ENCODE measurements at places on chromosomes 11 and 22.
A peak's percentile ranks its signal among the peaks of the same experiment; 100 is the strongest.

DNA sequence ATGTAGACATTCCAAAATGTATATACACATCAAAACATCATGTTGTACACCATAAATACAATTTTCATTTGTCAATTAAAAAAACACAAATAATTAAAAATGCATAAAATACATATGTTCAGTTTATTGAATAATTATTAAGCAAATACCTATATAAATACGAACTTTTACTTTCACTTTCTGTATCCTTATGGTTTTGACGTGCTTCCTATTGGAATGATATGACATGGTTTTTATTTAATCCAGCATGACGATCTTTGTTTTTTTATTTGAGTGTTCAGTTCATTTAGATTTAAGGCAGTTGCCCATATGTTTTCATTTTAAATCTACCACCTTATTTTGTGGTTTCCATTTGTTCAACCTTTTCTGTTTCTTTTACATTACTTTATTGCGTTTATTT is 198.3 kb upstream of the PLET1 start:
- H3K36me3 ChIP-seq = no peaks in the 10 kb centered on the region
- H3K27ac ChIP-seq = no peak overlapping the region
- H3K4me1 ChIP-seq = no peaks in the 10 kb centered on the region
- DNase-seq = no peak
- H3K27me3 ChIP-seq = no peaks in the 10 kb centered on the region
- H3K4me3 ChIP-seq = no peak overlapping the region

DNA sequence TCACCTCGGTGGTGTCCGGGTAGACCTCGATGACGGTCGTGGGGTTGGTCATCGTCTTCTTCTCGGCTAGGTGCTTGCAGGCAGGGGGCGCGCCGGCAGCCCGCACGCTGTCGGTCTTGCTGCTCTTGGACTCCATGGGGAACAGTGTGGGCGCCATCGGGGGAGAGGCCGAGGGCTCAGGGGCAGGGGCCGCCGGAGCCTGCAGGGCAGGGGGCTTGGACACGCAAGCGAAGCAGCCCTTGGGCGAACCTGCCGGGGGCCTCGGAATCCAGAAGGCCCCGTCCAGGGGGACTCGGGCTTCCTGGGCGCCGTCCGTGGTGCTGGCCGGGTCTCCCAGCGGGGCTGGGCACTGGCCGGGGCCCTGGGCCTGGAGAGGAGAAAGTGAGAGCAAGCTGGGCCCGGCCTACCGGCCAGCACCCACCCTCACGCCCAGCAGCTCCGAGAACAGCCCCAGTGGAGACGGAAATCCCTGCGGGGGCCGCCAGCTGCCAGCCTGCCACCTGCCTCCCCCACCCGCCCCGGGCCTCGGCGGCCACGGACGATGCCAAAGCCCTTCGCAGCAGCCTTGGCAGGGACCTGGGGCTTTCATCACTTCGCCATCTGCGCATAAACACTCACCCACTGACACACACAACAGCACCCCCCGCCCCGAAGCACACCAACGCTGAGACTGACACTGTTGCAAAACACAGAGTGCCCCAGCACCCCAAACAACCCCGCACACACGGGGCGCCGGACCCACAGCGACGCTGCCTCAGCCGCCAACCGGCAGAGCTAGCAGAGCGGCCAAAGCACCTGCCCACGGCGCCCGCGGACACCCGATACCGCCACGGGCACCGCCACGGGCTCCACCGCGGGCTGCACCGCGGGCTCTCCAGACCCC is 2.4 kb downstream of the IFITM10 start:
- no peak overlapping the region for H3K4me3 ChIP-seq
- no peak for DNase-seq
- peaks cover 27% of the 10 kb centered on the region for H3K4me1 ChIP-seq
- H3K27me3 ChIP-seq = peaks cover 32% of the 10 kb centered on the region
- H3K27ac ChIP-seq = no peak overlapping the region

- no peak overlapping the region for H3K4me3 ChIP-seq
- H3K27ac ChIP-seq = no peak overlapping the region
- peaks cover 67% of the 10 kb centered on the region for H3K36me3 ChIP-seq
- H3K4me1 ChIP-seq = no peaks in the 10 kb centered on the region
- DNase-seq = no peak
Measured at GRCh38 chr11:129881570-129882170, 13.7 kb downstream of the NFRKB start.

GRCh38 chr11:67027943-67028542 is 5.1 kb downstream of the SYT12 start:
- H3K4me3 ChIP-seq = no peak overlapping the region
- H3K27me3 ChIP-seq = peaks cover 90% of the 10 kb centered on the region
- DNase-seq = no peak
- H3K27ac ChIP-seq = no peak overlapping the region

GRCh38 chr11:103536335-103536722 is 427.1 kb downstream of the DYNC2H1 start:
- H3K4me1 ChIP-seq = no peaks in the 10 kb centered on the region
- H3K4me3 ChIP-seq = no peak overlapping the region
- H3K36me3 ChIP-seq = no peaks in the 10 kb centered on the region
- H3K27me3 ChIP-seq = peaks cover 3% of the 10 kb centered on the region
- H3K27ac ChIP-seq = no peak overlapping the region
- DNase-seq = no peak

GRCh38 chr11:19163617-19164016 is 38.2 kb downstream of the CSRP3 start:
- no peak overlapping the region for H3K27ac ChIP-seq
- H3K27me3 ChIP-seq = no peaks in the 10 kb centered on the region
- peaks cover 49% of the 10 kb centered on the region for H3K36me3 ChIP-seq
- no peak overlapping the region for H3K4me3 ChIP-seq

GRCh38 chr11:64117763-64118459 is 48.0 kb downstream of the MACROD1 start:
- H3K4me1 ChIP-seq = no peaks in the 10 kb centered on the region
- no peak overlapping the region for H3K27ac ChIP-seq
- DNase-seq = no peak
- no peaks in the 10 kb centered on the region for H3K27me3 ChIP-seq
- H3K36me3 ChIP-seq = peaks cover 3% of the 10 kb centered on the region
- no peak overlapping the region for H3K4me3 ChIP-seq

DNA sequence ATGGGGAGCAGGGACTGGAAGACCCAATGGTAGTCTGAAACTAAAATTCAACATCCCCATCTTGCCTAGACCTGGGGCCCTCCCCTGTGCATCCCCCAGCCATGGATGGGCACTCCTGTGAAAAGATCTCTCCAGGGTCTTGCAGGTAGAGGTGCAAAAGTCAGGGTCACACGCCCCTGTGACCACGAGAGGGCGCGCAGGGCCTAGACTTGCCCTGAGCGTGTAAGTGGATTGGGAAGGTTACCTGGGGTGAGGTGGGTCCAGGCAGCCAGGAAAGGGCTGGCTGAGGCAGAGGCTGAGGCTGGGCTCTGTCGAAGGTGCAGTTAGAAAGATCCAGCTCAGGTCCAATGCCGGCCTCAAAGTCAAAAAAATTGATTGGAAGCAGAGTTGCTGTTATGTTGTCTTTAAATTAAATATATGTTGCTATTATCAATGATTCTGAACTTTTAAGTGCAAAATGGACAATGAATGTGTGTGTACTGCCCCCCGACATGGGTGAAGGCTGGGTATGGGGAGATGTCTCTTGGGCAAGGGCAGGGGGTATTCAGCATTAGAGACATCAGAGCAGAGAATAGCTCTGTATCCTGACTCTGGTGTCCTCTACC is 4.8 kb upstream of the POU2F3 start:
- peaks cover 55% of the 10 kb centered on the region for H3K27me3 ChIP-seq
- H3K4me3 ChIP-seq = no peak overlapping the region
- peak overlapping the region; percentile 2 for H3K27ac ChIP-seq
- peak; percentile 47 for DNase-seq
- H3K36me3 ChIP-seq = no peaks in the 10 kb centered on the region

DNA sequence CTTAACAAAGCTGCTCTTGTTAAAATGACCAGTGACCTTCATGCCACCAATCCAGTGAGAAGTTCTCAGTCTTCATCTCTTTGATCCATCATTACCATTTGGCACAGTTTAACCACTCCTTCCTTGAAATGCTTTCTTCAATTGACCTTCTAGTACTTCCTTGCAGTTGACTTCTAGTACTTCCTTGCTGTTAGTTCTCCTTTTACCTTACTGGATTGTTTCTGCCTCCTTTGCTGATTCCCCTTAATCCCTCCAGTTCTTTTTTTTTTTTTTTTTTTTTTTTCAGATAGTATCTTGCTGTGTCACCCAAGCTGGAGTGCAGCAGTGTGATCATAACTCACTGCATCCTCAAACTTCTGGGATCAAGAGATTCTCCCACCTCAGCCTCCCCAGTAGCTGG is 66.0 kb upstream of the HORMAD2 start:
- no peaks in the 10 kb centered on the region for H3K27me3 ChIP-seq
- DNase-seq = no peak
- no peak overlapping the region for H3K4me3 ChIP-seq

DNA sequence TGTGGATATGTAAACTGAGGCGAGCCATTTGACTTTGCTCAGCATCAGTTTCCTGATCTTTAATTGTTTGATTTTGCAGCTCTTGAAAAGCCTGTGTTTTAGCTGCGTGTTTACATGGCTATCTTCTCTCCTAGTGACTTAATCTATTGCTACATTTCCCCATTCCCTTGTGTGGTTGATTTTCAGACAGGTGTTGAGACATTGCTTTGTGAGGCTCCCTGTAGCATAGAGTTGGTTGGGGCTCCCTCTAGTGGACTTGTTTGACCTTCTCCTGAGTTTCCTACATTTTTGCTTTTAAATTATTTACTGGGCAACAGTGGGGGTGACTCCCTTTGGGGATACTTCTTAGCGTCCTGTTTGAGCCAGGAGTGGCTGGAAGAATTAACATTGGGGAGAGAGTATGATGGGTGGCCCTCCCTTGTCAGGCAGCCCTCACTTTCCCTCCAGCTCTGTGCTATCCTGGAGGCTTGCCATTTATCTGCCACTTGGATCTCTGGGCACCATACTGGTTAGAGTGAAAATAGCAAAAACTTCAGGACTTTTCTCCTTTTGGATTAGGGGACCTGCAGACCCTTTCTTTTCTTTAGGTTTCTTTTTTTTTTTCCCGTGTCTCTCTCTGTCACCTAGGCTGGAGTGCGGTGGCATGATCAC is 9.2 kb upstream of the CBL start:
- H3K36me3 ChIP-seq = no peaks in the 10 kb centered on the region
- H3K27ac ChIP-seq = no peak overlapping the region
- peaks cover 5% of the 10 kb centered on the region for H3K4me1 ChIP-seq

GRCh38 chr11:84145616-84146185 is 859.5 kb upstream of the CCDC90B start:
- H3K27ac ChIP-seq = no peak overlapping the region
- no peak overlapping the region for H3K4me3 ChIP-seq
- no peaks in the 10 kb centered on the region for H3K27me3 ChIP-seq
- DNase-seq = no peak
- no peaks in the 10 kb centered on the region for H3K4me1 ChIP-seq

DNA sequence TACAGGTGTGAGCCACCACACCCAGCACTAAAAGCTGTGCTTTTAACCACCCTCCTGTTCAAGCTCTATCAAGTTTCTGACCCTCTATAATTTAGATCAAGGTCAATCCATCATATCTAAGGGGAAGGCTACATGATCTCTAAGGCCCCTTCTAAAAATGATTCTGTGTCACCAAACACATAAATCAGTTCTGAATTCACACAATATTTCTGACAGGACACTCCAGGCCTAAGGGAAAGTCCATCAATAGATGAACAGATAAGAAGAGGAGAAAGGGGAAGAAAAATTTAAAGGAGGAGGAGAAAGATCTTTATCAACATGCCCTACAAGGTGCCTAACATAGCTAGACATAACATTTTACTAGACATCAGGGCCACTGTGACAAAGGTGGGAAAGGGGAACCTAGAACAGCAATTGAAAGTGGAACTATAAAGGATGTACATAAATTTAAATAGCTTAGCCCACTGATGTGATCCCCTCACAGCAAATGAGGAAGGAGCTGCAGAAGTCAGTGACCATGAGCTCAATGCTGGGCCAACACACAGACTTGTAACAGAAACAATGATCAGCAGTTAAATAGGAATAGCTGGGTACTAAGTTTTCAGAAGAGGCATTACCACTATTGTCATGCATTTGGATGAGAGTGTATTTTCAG is 4.7 kb downstream of the PRCP start:
- no peaks in the 10 kb centered on the region for H3K27me3 ChIP-seq
- H3K36me3 ChIP-seq = peaks cover 8% of the 10 kb centered on the region
- peak overlapping the region; percentile 20 for H3K4me3 ChIP-seq
- peaks cover 45% of the 10 kb centered on the region for H3K4me1 ChIP-seq
- peak; percentile 35 for DNase-seq
- peak overlapping the region; percentile 4 for H3K27ac ChIP-seq

DNA sequence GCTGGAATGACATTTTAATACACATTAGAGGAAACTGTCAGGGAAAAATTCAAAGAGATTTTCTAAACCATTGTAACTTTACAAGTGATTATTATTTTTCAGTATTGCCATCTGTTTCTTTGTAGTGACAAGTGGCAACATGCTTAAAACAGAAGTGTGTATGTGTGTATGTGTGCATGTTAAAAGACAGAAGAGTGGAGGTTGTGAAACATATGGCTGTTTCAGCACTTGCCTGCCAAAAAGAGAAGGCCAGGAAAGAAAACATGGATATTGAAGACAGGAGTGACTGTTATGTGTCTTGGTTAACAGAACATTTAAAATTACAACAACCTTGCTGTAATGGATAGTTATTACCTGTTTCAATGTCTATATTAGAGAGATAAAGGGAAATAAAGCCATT is 24.3 kb upstream of the VWA5A start:
- H3K36me3 ChIP-seq = no peaks in the 10 kb centered on the region
- DNase-seq = no peak
- no peak overlapping the region for H3K27ac ChIP-seq
- peaks cover 37% of the 10 kb centered on the region for H3K27me3 ChIP-seq
- no peaks in the 10 kb centered on the region for H3K4me1 ChIP-seq
- H3K4me3 ChIP-seq = no peak overlapping the region

DNA sequence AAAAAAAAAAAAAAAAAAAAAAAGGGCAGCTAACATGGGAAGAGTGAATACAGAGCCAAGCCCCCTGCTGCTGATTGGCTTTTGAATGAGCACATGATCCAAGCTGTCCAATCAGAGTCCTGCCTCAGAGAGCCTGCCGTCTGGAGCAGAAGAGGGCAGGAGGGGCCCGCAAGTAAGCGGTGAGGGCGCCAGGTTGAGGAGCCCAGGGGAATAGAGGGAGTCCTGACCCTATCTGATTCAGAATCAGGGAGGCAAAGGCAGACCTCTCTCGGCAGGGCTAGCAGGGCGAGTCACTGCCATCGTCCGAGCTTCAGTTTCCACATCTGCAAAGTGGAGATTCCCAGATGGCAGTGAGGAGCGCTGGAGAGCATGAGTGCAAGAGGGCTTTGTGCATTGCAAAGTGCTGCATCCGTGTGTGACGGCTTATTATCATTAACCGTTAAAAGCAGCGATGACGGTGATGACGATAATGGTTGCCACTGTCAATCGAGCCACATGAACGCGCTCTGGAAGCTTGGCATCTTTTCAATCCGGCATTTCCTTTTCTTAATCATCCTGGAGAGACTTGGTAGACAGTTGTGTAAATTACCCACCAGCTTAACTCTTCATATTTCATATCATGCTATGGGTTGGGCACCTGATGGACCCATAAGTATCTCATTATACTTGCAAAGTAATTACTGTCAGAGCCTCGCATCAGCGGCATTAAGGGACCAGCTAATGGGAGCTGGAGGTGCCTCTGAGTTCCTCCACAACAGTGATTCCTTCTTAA is 68.6 kb upstream of the ATXN10 start:
- DNase-seq = no peak
- H3K27me3 ChIP-seq = peaks cover 30% of the 10 kb centered on the region
- no peak overlapping the region for H3K27ac ChIP-seq
- H3K4me3 ChIP-seq = no peak overlapping the region
- peaks cover 21% of the 10 kb centered on the region for H3K4me1 ChIP-seq
